ENCODE measurements at places on chromosomes 13 and 19.

- peak; percentile 42 for DNase-seq
Measured at GRCh38 chr19:55283548-55284377, at the start of gene BRSK1. BRSK1 (plus strand) TSS chr19:55283997; CDS start chr19:55284443, 446 bp downstream.

- DNase-seq: no peak
Measured at GRCh38 chr19:10554760-10555609, 10.8 kb downstream of the KRI1 start.

- peak; percentile 28 for DNase-seq
Measured at GRCh38 chr19:50315773-50316448, 13.3 kb downstream of the KCNC3 start.

DNA sequence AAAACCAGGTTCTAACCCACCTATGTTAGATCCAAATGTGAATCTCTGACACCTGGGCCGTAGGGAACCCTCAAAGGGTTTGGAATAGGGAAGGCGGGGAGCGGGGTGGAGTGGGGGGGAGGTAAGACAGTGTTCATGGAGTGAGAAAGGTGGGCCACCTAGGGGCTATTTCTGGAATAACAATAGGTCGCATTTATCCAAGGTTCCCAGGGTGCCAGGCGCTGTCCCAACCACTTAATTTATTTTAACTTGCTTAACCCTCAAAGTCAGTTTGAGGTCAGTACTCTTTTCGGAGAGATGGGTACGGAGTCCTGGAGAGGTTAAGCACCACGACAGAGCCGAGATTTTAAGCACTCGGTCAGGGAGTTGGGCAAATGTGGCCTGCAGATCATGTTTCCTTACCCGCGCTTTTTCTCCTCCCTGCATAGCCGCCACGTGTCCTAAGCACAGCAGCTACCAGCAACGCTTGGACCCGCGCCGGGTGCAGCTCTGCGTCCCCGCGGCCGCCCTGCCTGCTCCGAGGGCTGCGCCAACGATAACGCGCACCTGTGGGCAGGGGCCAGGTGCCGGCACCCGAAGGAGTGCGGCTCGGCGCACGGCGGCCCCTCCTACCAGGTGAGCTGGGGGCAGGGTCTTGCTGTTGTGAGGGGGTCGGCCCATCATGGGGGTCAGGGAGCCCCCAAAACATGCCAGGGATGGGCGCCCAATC, 25.0 kb upstream of the FXYD3 start:
- peak; percentile 60 for DNase-seq

DNA sequence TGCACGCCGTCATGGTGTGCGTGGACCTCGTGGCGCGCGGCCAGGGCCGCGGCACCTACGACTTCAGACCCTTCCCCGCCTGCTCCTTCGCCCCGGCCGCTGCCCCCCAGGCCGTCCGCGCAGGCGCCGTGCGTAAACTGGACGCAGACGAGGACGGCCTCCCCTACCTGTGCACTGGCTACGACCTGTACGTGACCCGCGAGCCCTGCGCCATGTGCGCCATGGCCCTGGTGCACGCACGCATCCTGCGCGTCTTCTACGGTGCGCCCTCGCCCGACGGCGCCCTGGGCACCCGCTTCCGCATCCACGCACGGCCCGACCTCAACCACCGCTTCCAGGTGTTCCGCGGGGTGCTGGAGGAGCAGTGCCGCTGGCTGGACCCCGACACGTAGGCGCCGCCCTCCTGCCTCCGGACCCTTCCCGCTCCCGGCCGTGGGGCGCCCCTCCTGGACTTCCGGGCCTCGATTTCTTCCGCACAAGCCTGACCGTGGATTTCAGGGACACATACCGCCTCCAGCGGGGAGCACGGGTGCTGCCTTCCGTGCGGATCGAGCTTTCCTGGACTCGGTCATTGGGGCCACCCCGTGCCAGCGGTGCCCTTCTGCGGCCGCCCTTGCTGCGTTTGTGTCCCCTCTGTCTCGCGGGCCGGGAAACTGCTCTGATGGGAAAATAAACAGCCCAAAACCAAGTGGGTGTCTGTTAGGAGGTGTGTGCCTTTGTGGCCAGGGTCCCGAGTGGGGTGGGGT, 7.7 kb downstream of the ADAT3 start:
- no peak for DNase-seq

DNA sequence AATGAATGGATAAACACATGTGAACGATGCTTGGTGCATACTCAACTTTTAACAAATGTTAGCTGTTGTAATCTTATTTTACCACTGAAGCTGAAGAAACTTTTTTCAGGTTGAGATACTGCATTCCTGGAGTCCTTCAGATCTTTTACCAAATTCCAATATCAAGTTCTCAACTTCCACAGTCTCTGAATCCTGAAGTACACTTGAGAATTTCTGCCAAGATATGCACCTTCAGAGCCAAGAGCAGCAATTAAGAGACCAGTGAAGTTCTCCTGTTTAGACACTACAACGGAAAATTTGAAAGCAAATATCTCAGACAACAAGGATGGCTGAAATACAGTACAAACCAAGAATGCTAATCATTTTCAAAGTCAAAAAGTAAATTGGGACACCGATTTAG, 84.6 kb upstream of the MTIF3 start:
- no peak for DNase-seq

DNA sequence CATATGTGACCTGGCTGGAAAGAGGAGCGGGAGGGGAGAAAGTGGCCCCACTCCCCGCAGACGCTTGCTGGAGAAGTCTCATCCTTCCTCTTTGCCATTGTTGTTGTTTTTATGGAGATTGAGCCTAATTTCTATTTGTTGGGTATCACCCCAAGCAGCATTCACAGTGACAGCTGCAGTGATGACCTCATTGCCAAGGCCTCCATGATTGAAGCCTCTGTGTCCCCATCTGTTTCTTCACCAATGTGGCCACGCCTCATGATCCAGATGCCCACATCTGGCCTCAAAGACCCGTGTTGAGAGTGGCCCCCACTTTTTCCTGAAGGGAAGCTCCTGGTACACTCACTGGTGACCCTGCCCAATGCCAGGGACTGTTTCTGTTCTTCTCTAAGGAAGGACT, 154.2 kb downstream of the SLC7A1 start:
- DNase-seq: no peak

DNA sequence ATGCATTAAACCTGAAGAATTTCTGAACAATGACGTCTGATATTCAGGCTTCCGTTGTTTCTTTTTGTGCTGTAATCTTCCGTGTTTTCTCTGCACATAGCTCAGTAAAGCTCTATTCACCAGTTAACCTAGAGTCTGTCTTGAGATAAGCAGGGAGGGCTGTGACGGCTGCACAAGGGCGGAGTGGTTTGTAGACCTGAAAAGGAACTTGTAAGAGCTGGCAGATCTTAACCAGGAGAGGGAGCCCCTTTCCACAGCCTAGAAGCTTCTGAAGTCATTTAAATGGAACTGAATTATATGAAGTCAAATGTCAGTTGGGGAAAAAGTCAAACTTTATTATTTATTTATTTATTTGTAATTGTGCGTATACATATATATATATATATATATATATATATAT, 27.5 kb downstream of the DPRX start:
- no peak for DNase-seq

Data from stimulated activated CD4-positive, alpha-beta T cell treated with anti-CD3 and anti-CD28 coated beads, Interleukin-4, amount 100 ng/mL, for 24 hours (primary cell).